Left lung (tissue), 14 donors: ENCODE measurements at places on chromosomes 3 and 15. TPM values are rescaled to one million over a fixed set of nuclear protein-coding genes. Genes with fewer than 3 reads are reported as not detected.
A peak's percentile ranks its signal among the peaks of the same experiment; 100 is the strongest.

DNA sequence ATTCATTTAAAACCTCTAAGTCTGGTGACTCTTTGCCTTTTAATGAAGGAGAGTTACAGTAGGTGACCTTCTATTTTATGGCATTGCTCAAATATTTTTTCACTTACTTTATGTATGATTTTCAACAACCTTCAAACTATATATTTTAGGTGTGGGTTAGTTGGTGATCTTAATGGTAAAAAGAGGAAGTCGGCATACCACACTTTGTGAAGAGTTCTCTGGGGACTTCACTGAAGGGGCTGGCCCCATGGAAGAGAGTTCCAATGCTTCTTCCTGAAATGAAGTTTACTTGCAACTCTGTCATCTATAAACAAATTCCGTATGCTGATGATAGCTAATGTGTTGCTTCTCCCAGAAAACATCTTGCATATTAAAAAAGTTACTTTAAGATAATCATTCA lies 647.0 kb upstream of the SGO1 start:
- no peak for DNase-seq
- no peak overlapping the region for H3K27ac ChIP-seq
- no peaks in the 10 kb centered on the region for H3K36me3 ChIP-seq
- H3K4me3 ChIP-seq: no peak overlapping the region
- no peaks in the 10 kb centered on the region for H3K27me3 ChIP-seq

DNA sequence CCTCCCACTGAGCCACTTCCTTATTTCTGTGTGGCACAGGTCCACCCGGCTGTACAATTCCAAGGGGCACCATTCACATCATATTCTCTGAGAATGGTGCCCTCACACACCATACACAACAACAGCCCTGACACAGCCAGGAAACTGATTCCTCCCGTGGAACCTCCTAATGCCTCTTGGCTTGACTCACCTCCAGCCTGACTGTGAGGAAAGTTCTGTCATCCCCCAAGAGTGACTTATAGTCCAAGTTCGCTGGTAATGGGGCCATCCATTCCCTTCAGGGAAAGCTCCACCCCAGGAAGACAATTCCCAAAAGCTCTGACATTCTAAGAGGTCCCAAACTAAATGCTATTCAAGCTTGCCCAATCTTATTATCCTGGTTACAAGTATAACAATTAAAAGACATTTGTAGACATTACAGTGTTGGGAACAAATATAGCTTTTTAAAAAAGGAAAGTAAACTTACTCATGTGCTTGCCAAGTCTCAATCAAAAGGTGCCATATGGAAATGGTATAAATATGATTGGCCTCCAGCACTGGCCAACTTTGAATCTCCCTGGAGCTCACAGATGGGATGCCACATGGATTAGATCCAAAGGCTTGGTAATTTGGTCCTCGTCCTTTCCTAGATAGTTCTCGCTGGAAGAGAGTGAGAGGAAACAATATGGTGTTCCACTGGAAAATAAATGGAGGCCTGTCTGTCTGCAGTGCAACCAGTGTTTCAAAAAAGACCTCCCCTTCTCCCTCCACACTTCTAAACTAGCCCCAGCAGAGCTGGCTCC lies 56.3 kb upstream of the PSMD6 start:
- H3K27ac ChIP-seq: no peak overlapping the region
- no peaks in the 10 kb centered on the region for H3K36me3 ChIP-seq
- DNase-seq: no peak
- no peaks in the 10 kb centered on the region for H3K4me1 ChIP-seq

DNA sequence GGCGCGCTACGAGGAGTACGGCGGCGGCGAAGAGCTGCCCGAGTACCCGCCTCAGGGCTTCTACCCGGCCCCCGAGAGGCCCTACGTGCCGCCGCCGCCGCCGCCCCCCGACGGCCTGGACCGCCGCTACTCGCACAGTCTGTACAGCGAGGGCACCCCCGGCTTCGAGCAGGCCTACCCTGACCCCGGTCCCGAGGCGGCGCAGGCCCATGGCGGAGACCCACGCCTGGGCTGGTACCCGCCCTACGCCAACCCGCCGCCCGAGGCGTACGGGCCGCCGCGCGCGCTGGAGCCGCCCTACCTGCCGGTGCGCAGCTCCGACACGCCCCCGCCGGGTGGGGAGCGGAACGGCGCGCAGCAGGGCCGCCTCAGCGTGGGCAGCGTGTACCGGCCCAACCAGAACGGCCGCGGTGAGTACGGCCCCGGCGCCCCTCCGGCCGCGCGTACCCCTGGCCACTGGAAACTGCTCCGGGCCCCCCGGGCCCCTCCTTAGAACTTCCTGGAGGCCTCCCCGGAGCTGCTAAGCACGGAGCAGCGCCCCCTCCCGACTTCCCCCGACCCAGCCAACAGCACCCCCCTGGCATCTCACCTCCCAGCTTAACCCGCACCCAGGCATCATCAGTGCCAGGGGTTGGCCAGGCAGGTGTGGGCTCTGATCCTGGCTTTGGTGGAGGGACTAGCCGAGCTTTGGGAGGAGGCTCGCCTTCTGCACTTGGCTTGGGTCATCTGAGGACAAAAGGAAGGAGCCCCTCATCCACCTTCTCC lies 1.4 kb downstream of the LOXL1 start:
- peak; percentile 66 for DNase-seq
- peaks cover 52% of the 10 kb centered on the region for H3K27me3 ChIP-seq
- H3K27ac ChIP-seq: peak overlapping the region; percentile 67
- peak overlapping the region; percentile 50 for H3K4me3 ChIP-seq

GRCh38 chr3:33035596-33035995 lies 61.4 kb downstream of the GLB1 start:
- no peak for DNase-seq
- H3K36me3 ChIP-seq: peaks cover 49% of the 10 kb centered on the region
- H3K4me3 ChIP-seq: no peak overlapping the region
- no peaks in the 10 kb centered on the region for H3K27me3 ChIP-seq
- H3K27ac ChIP-seq: no peak overlapping the region

GRCh38 chr3:100288288-100288894 lies 27.6 kb downstream of the TBC1D23 start:
- no peak for DNase-seq
- peaks cover 81% of the 10 kb centered on the region for H3K36me3 ChIP-seq
- no peaks in the 10 kb centered on the region for H3K4me1 ChIP-seq
- H3K27me3 ChIP-seq: no peaks in the 10 kb centered on the region
- H3K27ac ChIP-seq: no peak overlapping the region
- no peak overlapping the region for H3K4me3 ChIP-seq

DNA sequence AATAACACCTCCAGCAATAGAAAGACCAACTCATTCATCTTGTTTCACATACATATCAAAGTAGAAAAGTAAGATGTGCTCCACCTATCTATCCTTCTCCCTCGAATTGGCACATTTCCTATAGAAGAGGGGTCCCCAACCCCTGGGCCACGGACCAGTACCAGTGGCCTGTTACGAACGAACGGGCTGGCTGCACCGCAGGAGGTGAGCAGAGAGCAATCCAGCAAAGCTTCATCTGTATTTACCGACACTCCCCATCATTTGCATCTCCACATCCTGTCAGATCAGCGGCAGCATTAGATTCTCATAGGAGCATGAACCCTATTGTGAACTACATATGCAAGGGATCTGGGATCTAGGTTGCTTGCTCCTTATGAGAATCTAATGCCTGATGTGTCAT lies 95.0 kb upstream of the CGNL1 start:
- no peak for DNase-seq
- no peaks in the 10 kb centered on the region for H3K27me3 ChIP-seq
- H3K27ac ChIP-seq: no peak overlapping the region
- peaks cover 22% of the 10 kb centered on the region for H3K4me1 ChIP-seq
- no peak overlapping the region for H3K4me3 ChIP-seq
- peaks cover 42% of the 10 kb centered on the region for H3K36me3 ChIP-seq

GRCh38 chr3:174716956-174717505 lies 142.1 kb upstream of the NAALADL2 start:
- H3K27me3 ChIP-seq: no peaks in the 10 kb centered on the region
- H3K36me3 ChIP-seq: no peaks in the 10 kb centered on the region
- H3K27ac ChIP-seq: no peak overlapping the region
- H3K4me3 ChIP-seq: no peak overlapping the region
- no peak for DNase-seq
- H3K4me1 ChIP-seq: no peaks in the 10 kb centered on the region

- DNase-seq: no peak
- H3K36me3 ChIP-seq: no peaks in the 10 kb centered on the region
- no peaks in the 10 kb centered on the region for H3K27me3 ChIP-seq
- H3K4me1 ChIP-seq: peaks cover 4% of the 10 kb centered on the region
Measured at GRCh38 chr15:100042558-100042957, 299.2 kb downstream of the ADAMTS17 start.

GRCh38 chr3:48999085-48999858 lies 7.9 kb upstream of the WDR6 start:
- H3K36me3 ChIP-seq: peaks cover 28% of the 10 kb centered on the region
- H3K4me1 ChIP-seq: no peaks in the 10 kb centered on the region

GRCh38 chr3:31312400-31312799 lies 220.3 kb upstream of the STT3B start:
- no peaks in the 10 kb centered on the region for H3K4me1 ChIP-seq
- no peak overlapping the region for H3K4me3 ChIP-seq
- H3K27me3 ChIP-seq: no peaks in the 10 kb centered on the region
- no peaks in the 10 kb centered on the region for H3K36me3 ChIP-seq
- no peak overlapping the region for H3K27ac ChIP-seq

- no peaks in the 10 kb centered on the region for H3K4me1 ChIP-seq
- no peak overlapping the region for H3K27ac ChIP-seq
- H3K36me3 ChIP-seq: no peaks in the 10 kb centered on the region
- no peak for DNase-seq
Measured at GRCh38 chr3:100538339-100538706, 45.9 kb downstream of the TMEM45A start.

DNA sequence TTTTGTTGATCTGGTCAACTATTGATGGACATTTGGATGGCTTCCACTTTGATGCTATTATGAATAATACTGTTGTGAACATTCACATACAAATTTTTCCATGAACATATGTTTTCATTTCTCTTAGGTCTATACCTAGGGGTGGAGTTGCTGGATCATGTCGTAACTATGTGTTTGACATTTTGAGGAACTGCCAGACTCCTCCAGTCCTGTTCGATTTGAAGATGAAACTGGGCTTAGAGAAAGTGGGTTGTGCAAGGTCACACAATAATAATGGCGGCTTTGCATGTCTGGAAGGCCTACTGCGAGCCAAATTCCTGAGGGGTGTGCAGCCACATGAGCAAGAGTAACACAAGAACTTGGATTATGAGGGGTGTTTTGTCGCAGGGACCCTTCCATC lies 2.6 kb downstream of the TSEN2 start:
- H3K27ac ChIP-seq: no peak overlapping the region
- DNase-seq: no peak
- H3K36me3 ChIP-seq: no peaks in the 10 kb centered on the region
- no peaks in the 10 kb centered on the region for H3K27me3 ChIP-seq
- H3K4me3 ChIP-seq: no peak overlapping the region

DNA sequence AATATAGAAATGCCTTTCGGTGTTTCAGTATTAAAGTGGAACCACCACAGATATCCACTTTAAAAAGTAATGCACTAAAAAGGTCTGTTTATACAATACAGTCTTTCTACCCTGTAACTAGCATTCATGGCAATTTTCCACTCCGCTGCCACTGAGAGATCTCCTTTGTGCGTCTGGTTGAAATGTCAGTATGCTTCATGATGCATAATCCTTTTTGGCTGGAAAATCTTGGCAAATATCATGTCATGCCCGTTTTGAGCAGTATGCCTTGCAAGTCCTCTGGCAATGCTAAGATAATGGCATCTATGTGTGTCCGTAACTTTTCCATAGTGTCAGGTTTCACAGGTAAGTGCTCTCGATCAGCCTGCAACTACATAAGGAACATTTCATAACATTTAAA lies 30.8 kb upstream of the ARF4 start:
- H3K4me1 ChIP-seq: no peaks in the 10 kb centered on the region
- H3K27me3 ChIP-seq: no peaks in the 10 kb centered on the region
- H3K36me3 ChIP-seq: no peaks in the 10 kb centered on the region
- H3K4me3 ChIP-seq: no peak overlapping the region

DNA sequence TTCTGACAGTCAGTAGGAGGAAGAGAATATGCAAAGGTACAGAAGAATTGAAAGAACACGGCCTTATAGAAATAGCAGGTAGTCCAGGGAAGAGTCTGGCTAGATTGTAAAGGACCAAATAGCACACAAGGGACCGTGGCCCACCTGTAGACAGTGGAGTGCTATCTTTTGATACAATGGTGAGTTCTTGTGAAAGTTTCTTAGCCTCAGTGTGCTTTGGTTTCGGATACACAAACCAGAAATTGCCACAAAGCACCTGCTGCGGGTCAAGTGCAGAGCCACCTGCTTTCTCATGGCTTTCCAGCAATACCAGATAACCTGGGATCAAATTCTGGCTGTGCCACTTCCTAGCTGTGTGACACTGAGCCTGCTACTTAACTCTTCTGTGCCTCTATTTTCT lies 36.6 kb upstream of the TUBGCP5 start:
- no peaks in the 10 kb centered on the region for H3K36me3 ChIP-seq
- H3K27me3 ChIP-seq: no peaks in the 10 kb centered on the region
- H3K27ac ChIP-seq: no peak overlapping the region

DNA sequence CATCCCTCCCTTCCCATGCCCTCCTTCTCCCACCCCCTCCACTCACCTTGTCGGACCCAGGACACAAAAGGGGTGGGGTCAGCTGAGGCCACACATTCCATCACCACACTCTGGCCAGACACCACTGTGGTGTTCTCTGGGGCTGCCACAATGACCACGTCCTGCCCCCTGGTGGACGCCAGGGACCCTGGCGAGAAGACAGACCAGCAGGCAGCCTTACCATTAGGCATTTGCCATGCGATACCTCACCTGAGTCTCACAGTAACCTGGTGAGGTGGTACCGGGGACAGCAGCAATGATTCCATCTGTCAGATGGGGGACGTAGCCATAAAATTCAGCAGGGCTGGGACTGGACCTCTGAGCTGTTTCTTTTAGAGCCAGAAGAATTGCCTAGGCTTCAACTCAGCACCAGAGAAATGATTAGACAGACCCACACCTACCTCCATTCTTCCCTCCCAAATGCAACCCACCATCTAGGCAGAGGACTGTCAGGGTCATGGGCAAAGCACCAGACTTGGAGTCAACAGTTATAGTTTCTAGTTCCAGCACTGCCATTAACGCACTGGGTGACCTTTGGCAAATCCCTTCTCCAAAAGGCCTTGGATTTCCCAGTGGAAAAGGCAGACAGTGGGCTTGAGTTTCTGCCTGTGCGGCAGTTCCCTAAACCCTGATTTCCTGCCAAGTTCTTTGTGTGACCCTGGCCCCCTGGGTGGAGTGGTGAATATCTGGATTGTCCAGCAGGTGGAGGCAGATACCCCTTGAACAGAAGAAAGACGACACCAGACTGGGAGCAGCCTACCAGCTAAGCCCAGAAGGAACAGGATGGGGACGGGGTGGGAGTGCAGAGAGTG lies 21.8 kb downstream of the IGDCC4 start:
- peaks cover 49% of the 10 kb centered on the region for H3K27me3 ChIP-seq
- no peak overlapping the region for H3K27ac ChIP-seq
- H3K4me1 ChIP-seq: peaks cover 13% of the 10 kb centered on the region
- DNase-seq: no peak

GRCh38 chr3:22216601-22217000 lies 465.6 kb upstream of the ZNF385D start:
- DNase-seq: no peak
- H3K4me1 ChIP-seq: no peaks in the 10 kb centered on the region
- no peak overlapping the region for H3K27ac ChIP-seq
- H3K36me3 ChIP-seq: no peaks in the 10 kb centered on the region

Gene DNAH12
- 1.8 TPM for polyA plus RNA-seq

Gene SLC6A6
- 14.0 TPM for polyA plus RNA-seq

Gene RTP3
- polyA plus RNA-seq: not detected
